ENCODE measurements at places on chromosomes 6 and 20. TPM values are rescaled to one million over a fixed set of nuclear protein-coding genes. Genes with fewer than 3 reads are reported as not detected.

- no peak for DNase-seq
These were observed 51.0 kb upstream of the TFAP2A start for GRCh38 chr6:10465629-10466499.

DNA sequence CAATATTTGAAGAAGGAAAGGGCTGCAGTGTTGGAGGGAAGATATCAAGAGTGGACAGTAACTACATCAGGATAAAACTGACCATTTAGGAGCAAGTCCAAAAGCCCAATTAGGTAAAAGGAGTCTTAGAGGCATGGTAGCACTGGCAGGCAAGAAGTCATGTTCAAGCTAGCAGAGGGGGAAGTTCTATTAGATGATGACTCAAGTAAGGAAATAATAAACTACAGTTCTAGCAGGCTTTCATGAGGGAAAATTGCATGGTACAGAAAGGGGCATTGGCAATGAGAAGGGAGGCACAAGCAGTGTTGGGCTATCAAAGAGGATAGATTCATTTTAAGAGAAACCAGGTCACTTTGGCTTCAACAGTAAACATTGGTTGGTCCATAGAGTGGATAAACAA lies 156.1 kb upstream of the PTPRK start:
- DNase-seq, result no peak

The SOX4 gene
- total RNA-seq, result 54.5 TPM

- no peak for DNase-seq
These were observed 4.5 kb downstream of the CCDC170 start for GRCh38 chr6:151498327-151498726.
